CMK (cell line): ENCODE measurements at places on chromosomes 16 and 17.

DNA sequence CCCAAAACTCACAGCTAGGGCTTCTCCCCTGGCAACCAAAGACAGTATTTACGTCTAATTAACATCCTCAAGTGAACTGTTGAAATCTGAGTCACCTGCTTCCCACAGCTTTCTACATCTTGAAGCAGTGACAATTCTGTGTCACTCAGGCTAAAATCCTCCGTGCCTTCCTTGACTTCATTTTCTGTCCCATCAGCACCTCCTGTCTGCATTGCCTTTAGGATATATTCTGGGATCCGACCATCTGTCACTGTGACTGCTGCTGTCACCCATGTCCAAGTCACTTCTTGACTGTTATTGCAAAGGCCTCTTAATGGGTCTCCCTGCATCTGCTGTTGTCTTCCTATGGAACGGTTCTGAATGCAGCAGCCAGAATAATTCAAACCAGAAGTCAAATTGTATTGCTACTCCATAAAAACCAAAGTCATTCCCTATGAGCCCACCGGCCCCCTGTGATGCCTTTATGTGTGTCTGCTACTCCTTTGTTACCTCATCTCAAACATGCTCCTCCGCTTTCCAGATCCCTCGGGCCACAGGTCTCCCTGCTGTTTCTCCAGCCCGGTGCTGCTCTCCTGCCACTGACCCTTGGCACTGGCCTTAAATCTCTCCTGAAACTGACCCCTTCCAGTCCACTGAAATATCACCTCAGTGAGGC is 56.9 kb downstream of the WWP2 start:
- no peak for DNase-seq

DNA sequence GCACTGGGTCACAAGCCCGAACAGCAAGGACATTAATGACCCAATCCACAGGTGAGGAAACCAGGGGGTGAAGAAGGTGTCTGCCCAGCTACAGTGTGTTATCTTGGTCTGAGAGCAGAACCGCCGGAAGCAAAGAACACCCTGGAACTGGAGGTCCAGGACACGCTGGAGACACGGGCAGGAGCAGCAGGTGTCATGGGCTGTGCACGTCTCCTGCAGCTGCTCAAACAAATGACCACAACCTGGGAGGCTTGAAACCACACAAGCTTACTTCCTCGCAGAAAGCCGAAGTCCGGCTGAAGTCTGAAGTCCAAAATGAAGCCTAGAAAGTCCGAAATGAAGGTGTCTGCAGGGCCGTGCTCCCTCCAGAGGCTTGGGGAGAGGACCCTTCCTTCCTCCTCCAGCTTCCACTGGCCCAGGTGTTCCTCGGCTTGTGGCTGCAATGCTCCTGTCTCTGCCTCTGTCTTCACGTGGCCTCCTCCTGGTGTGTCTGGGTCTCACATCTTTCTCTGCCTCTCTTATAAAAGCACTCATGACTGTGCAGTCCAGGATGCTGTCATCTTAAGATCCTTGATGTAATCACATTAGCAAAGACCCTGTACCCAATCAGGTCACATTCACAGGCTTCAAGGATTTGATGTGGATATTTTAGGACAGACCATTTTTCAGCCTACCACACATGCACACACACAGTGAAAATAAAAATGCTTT is 351.2 kb downstream of the C16orf95 start:
- DNase-seq, result no peak

DNA sequence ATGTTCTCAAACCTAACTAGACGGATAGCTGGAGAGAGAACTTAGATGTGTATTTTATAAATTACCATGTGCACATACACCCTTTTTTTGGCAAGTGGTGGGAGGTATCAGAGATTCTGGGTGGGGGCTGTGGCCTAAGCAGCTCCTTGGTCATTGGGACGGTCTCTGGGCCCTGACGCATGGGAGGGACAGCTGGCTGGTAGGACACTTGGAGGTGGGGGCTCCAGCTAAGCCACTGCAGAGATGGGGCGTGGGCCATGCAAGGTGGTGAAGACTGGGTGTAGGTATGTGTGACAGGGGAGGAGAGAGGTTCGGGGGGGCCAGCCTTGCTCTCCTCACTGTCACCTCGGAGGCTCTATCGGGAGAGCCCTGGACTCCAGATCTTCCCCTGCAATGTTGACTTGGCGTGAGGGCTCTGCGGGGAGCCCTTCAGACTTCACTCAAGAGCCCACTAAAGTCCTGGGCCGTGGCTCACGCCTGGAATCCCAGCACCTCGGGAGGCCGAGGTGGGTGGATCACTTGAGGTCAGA is 17.1 kb downstream of the C1QTNF1 start:
- no peak for DNase-seq

- no peak for DNase-seq
These were observed 1.8 kb upstream of the APOH start for GRCh38 chr17:66230922-66231591.

- no peak for DNase-seq
These were observed 96.2 kb downstream of the RAP1GAP2 start for GRCh38 chr17:2892305-2892971.

DNA sequence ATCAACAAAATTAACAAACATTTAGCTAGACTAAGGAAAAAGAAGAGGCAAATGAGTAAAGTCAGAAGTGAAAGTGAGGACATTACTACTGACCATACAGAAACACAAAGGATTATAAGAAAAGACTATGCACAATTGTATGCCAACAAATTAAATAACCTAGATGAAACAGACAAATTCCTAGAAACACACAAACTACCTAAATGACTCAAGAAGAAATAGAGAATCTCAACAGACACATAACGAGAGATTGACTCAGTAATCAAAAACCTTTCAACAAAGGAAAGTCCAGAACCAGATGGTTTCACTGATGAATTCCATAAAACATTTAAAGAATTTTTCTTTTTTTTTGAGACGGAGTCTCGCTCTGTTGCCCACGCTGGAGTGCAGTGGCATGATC is 35.7 kb upstream of the MYLK3 start:
- DNase-seq, result no peak
